ENCODE measurements at places on chromosomes 4 and X.

GRCh38 chr4:162498168-162498567, 334.4 kb upstream of the FSTL5 start:
- no peak for DNase-seq

- no peak for DNase-seq
Measured at GRCh38 chr4:13920111-13920875, 292.8 kb upstream of the BOD1L1 start.

DNA sequence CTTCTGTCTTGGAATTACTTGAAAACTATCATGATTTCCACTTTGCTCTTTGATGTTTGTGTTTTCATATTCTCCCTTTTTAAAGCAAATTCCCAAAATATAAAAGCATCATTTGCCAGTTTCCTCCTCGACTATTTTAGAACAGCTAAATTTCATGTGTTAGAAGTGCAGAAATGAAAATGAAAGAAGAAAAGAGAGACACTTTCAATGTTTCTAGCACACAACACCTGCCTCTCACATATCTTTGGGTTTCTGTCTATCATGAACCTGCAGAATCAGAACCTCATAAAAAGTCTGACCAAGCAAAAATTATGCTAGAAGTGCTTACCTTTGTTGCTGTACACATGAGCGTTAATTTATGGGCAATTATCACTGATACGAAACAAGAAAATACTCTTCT, 1.9 kb upstream of the NEUROG2 start:
- DNase-seq, result no peak

DNA sequence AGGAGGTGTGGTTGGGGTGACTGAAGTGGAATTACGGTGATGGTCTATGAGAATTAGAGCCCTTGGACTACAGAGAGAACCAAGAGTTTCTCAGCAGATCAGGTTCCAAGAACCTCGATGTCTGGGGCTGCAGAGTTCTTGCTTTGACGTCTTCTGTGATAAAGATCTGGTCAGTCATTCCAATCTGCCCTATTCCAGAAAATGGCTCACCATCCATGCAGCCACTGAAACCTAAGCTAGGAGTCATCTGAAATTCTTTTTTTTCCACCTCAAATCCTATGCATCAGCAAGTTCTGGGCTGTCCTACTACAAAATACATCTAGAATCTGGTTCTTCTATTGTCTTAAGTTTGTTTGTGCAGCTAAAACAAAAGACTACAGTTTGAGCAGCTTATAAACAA, 254.4 kb upstream of the PGRMC2 start:
- no peak for DNase-seq

DNA sequence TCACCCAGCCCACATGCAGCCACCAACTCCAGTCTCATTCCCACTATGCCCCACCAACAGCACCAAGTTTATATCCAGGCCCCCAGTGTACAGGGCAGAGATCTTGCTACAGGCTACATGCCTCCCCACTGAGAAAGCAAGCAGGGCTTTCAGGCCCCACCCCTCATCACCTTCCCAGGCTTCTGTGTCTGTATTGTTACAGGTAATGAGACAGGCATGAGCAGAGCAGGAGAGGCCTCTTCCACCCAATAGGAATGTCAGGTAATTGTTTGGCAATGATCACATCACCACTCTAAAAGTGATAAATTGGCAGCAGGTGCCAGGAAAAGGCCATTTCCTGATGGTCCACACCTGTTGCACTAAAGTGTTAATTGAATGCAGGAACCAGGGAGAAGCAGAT, 102.5 kb downstream of the ZNF518B start:
- DNase-seq, result no peak

GRCh38 chrX:150162141-150162540, 201.0 kb upstream of the MAMLD1 start:
- DNase-seq, result no peak

GRCh38 chrX:41184312-41184711, 99.1 kb downstream of the USP9X start:
- no peak for DNase-seq

DNA sequence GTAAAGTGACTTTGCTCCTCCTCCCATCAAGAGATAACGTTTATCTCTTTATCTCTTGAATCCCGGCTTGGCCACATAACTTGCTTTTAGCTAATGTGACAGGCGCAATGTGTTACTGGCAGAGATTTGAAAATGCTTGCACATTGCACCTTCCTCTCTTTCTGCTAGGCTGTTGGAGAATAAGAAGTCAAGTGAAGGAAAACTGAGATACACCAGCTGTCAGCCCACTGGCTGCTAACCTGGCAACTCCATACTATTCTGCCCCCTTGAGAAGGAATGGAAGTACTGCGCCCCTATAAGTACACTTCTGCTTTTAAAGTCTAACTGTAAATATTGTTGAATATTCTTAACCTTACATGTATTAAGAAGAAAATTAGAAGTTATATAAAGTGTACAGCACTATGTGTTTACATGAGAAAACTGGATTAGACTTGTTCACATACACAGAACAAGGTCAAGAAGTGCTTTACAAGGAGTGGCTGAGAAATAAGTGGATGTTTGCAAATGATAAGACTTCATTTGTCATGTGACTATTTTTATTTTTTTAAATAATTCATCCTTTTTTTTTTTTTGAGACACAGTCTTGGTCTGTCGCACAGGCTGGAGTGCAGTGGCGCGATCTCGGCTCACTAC, 424.5 kb upstream of the CTSO start:
- no peak for DNase-seq

DNA sequence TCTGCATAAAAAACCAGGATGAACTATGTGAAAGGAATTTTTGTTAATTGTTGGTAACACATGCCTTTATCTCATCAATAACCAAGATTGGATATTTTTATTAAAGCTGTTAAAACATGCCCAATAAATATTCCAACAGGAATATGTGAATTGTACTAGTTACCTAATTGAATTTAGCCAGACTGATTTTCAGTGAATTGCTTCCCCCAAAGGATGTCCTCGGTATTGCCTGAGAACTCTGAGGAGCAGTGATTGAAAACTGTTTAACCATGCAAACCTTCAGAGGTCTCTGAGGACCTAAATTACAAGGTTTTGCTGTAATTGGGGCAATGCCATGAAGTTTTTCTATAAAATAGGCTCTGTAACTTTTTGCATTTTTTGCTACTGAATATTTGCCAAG, 66.6 kb downstream of the BLTP1 start:
- no peak for DNase-seq

GRCh38 chr4:118751629-118752323, 66.6 kb downstream of the METTL14 start:
- no peak for DNase-seq

DNA sequence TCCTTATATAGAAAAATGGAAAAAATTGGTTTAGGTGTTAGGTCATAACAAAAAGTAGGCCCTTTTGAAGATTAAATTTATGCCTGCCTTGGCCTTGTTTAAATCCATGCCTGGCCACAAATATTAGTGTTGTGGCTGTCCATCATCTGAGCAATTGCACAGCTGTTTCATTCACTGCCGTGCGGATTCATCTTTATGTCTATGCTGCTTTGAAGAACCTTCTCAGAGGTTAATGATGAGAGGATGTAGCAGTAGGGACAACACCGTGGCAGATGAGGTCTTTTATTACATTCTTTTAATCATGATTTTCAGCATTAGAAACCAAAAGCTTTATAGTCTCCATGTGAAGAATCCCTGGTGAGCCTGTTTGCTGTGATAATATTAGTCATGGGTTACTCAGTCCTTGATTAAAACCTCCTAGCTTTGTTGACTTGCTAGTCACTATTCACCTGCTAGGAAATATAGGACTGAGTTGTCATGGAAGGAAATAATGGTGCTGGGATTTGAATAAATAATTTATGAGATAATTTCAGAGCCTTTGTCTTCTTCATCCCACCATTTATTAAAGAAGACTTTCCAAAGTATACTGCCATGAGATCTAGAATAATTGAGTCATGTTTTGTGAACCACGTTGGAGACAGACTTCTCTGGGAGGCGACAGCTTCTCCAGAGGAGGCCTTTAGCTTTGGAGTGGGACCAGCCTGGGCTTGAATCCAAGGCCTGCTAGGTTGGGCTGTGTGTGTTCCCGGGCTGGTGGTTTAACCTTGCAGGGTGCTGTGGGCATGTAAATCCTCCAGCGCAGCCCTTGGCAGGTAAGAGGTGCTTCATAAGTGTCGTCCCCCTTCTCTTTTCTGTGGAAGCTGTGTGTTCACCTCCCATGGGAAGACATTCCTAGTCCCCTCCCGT, 53.5 kb downstream of the PTTG2 start:
- DNase-seq, result no peak

GRCh38 chr4:88753658-88754571, 56.3 kb upstream of the NAP1L5 start:
- no peak for DNase-seq

- DNase-seq, result no peak
Measured at GRCh38 chr4:122879001-122879400, 43.4 kb downstream of the NUDT6 start.

DNA sequence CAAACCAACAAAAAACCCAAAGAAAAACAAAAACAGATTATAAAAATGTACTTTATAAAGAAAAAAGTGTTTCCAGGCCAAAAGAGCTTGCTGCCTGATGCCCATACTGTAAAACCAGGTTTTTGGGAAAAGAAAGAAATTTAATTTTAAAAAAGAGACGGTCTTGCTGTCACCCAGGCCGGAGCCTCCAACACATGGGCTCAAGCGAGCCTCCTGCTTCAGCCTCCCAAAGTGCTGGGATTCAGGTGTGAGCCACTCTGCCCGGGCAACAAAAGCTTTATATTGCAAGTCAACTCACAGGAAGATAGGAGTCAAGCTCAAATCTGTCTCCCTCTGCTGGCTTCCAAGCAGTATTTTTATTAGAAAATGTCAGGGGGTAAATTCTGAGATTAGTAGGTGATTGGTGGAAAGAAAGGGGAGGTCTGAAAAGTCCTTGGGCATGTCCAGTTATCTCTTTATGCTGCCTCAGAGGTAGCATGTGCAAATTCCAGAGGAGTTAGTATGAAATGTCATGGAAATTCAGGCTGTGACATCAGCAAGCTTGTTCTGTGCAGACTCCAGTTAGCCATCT, 39.4 kb downstream of the MGST2 start:
- no peak for DNase-seq
